ENCODE measurements at places on chromosomes 7 and 10. TPM values are rescaled to one million over a fixed set of nuclear protein-coding genes. Genes with fewer than 3 reads are reported as not detected.
A peak's percentile ranks its signal among the peaks of the same experiment; 100 is the strongest.

DNA sequence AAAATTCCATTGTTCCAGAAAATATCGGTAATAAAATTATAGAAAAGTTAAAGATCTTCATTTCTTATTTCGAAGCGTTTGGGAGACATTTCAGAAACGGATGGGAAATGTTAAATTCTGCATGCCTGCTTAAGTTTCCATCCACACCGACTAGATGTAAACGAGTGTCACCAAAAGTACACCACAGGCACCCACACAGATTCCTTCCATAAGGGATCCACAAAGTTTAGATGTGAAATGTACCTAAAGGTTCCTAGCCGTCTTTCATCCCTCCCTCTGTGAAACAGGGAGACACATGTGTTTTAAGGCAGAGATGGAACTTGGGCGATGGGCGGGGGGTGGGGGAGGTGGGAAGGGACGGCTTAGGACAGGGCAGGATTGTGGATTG, 621 bp upstream of the CAV1 start:
- H3K4me1 ChIP-seq = peaks cover 52% of the 10 kb centered on the region
- peak overlapping the region; percentile 92 for H3K27ac ChIP-seq
- DNase-seq = no peak
- H3K4me3 ChIP-seq = peak overlapping the region; percentile 97
- H3K27me3 ChIP-seq = no peaks in the 10 kb centered on the region

GRCh38 chr7:159007996-159008389, 136.7 kb downstream of the VIPR2 start:
- no peaks in the 10 kb centered on the region for H3K36me3 ChIP-seq
- DNase-seq = no peak
- peaks cover 92% of the 10 kb centered on the region for H3K27me3 ChIP-seq
- no peak overlapping the region for H3K4me3 ChIP-seq
- H3K4me1 ChIP-seq = no peaks in the 10 kb centered on the region

DNA sequence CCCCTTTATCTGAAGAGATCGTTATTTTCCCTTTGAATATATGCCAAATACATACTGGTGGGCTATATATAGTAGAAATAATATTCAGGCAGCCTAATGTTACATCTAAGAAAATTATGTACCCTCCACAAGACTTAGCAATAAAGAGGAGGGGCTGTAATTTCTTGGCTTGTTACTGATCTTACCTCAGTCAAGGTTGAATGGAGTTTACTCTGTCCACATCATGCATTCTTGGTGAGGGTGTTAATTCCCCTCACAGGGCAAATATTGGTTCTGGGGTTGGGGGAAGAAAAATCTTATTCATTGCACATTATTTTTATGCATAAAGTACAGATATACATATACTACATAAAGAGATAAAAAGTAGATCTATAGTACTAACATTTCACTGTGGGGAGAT, 145.8 kb upstream of the ANK3 start:
- DNase-seq = no peak
- no peaks in the 10 kb centered on the region for H3K27me3 ChIP-seq
- H3K4me1 ChIP-seq = peaks cover 12% of the 10 kb centered on the region
- no peaks in the 10 kb centered on the region for H3K36me3 ChIP-seq

GRCh38 chr10:52442576-52442975, 128.5 kb downstream of the DKK1 start:
- no peaks in the 10 kb centered on the region for H3K27me3 ChIP-seq
- H3K4me1 ChIP-seq = peaks cover 26% of the 10 kb centered on the region
- peak overlapping the region; percentile 80 for H3K27ac ChIP-seq

GRCh38 chr10:26031300-26031699, 97.3 kb downstream of the MYO3A start:
- no peak overlapping the region for H3K4me3 ChIP-seq
- H3K27me3 ChIP-seq = no peaks in the 10 kb centered on the region
- DNase-seq = no peak
- no peaks in the 10 kb centered on the region for H3K36me3 ChIP-seq
- no peaks in the 10 kb centered on the region for H3K4me1 ChIP-seq

DNA sequence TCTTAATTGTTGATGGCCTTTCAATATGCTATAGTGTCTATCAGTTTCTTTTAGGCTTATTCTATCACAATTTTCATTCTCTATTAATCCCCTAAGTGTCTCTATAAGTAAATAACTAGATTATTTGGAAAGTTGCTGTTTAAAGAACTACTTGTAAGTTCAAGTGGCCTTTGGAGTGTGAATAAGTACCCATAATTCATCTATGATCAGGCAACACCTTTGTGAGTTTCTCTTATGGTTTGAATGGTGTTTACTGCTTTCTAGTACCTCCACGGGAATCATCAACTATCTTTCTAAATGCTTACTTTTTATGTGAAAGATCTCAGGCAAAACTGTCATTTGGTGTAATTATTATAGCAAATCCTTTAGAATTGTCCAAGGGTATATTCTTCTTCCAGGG, 166.7 kb downstream of the POU6F2 start:
- 0 out of 2 replicates have a peak, but pooled peaks cover 10% of the 10 kb centered on the region for H3K27me3 ChIP-seq
- H3K27ac ChIP-seq = no peak overlapping the region
- no peaks in the 10 kb centered on the region for H3K4me1 ChIP-seq
- no peak overlapping the region for H3K4me3 ChIP-seq
- no peaks in the 10 kb centered on the region for H3K36me3 ChIP-seq

GRCh38 chr10:123703195-123703790, 37.1 kb downstream of the GPR26 start:
- H3K36me3 ChIP-seq = no peaks in the 10 kb centered on the region
- no peak overlapping the region for H3K4me3 ChIP-seq
- H3K27me3 ChIP-seq = no peaks in the 10 kb centered on the region
- no peak for DNase-seq
- no peak overlapping the region for H3K27ac ChIP-seq
- H3K4me1 ChIP-seq = no peaks in the 10 kb centered on the region

DNA sequence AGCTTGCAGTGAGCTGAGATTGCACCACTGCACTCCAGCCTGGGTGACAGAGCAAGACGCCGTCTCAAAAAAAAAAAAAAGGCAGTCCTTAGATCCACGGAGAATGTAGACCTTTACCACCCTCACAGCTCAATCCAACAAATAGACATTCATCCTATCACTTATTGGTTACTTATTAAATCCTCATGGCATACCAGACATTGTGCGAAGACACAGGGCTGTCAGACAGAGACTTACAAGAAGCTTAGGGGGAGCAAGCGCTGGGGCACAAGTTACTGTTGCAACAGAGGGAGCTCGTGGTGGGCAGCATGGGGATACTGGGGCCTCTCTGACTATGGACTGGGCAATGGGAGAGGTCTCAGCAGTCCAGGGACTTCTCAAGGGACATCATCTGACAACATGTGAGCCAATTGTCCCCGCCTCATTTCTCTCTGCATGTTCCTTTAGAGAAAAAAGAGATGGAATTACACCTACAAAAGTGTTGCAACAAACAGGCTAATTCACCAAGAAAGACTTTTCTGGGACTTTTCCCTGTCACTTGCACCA, 82.8 kb upstream of the TNS3 start:
- H3K36me3 ChIP-seq = no peaks in the 10 kb centered on the region
- no peak overlapping the region for H3K27ac ChIP-seq
- H3K27me3 ChIP-seq = no peaks in the 10 kb centered on the region
- no peak overlapping the region for H3K4me3 ChIP-seq

DNA sequence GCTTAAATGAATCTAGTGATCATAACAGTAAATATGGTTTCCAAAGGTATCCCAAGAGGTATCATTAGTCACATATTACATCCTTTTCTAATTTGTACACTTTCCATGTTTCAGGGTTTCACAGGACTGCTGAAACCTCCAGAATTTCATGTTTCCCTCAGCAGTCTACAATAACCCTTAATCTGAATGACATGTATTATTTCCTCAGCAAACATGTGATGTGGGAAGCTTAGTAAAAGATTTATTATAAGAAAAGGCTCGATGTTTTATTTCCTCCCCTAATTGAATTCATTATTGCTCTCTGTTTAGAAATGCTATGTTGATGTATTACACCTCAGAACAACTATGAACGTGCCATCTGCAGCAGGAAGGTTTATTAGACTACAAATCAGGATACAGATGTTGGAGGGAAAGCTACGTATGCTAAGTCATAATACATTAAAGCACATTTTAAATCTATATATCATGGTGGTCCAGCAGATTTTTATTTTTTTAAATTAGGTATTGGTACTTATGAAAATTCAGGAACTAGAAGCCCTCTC, 52.5 kb upstream of the SKAP2 start:
- H3K36me3 ChIP-seq = no peaks in the 10 kb centered on the region
- H3K4me1 ChIP-seq = peaks cover 24% of the 10 kb centered on the region
- no peak overlapping the region for H3K4me3 ChIP-seq
- no peaks in the 10 kb centered on the region for H3K27me3 ChIP-seq
- DNase-seq = peak; percentile 19

GRCh38 chr7:17054206-17054605, 172.4 kb upstream of the AGR3 start:
- no peak overlapping the region for H3K27ac ChIP-seq
- no peak for DNase-seq
- no peaks in the 10 kb centered on the region for H3K27me3 ChIP-seq
- H3K36me3 ChIP-seq = no peaks in the 10 kb centered on the region

DNA sequence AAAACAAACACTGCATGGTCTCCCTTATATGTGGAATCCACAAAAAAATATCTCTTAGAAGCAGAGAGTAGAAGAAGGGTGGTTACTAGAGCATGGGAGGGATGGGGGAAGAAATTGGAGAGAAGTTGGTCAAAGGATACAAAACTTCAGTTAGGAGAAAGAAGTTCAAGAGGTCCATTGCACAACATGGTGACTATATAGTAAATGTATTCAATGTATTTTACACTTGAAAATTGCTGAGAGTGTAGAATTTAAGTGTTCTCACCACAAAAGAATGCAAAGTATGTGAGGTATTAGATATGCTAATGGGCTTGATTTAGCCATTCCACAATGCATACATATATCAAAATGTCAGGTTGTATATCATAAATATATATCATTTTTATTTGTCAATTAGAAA, 232.0 kb upstream of the CELF2 start:
- no peaks in the 10 kb centered on the region for H3K27me3 ChIP-seq
- DNase-seq = no peak
- H3K4me1 ChIP-seq = peaks cover 57% of the 10 kb centered on the region
- peaks cover 30% of the 10 kb centered on the region for H3K36me3 ChIP-seq
- H3K4me3 ChIP-seq = no peak overlapping the region

GRCh38 chr7:28606421-28606820, 194.1 kb downstream of the CREB5 start:
- H3K27ac ChIP-seq = no peak overlapping the region
- no peaks in the 10 kb centered on the region for H3K27me3 ChIP-seq
- H3K36me3 ChIP-seq = no peaks in the 10 kb centered on the region
- H3K4me1 ChIP-seq = peaks cover 27% of the 10 kb centered on the region
- DNase-seq = no peak

GRCh38 chr7:485188-486081, 34.2 kb downstream of the PDGFA start:
- H3K27ac ChIP-seq = no peak overlapping the region
- no peak overlapping the region for H3K4me3 ChIP-seq
- H3K27me3 ChIP-seq = peaks cover 84% of the 10 kb centered on the region
- H3K4me1 ChIP-seq = no peaks in the 10 kb centered on the region
- DNase-seq = peak; percentile 51

- H3K4me3 ChIP-seq = no peak overlapping the region
- no peaks in the 10 kb centered on the region for H3K36me3 ChIP-seq
- H3K27ac ChIP-seq = no peak overlapping the region
- DNase-seq = no peak
Observed at GRCh38 chr10:119243488-119243887, 36.1 kb downstream of the GRK5 start.

- no peak overlapping the region for H3K4me3 ChIP-seq
- no peak for DNase-seq
Observed at GRCh38 chr7:97166308-97166707, 48.8 kb downstream of the SDHAF3 start.

The ZNF804B gene
- total RNA-seq = not detected

The CRYGN gene
- total RNA-seq = 1.2 TPM

The OR2A42 gene
- not detected for total RNA-seq

The KCNIP2 gene
- 5.1 TPM for total RNA-seq

The LRRC4 gene
- total RNA-seq = 0.39 TPM

All from PC-9 (cell line).